ENCODE measurements at places on chromosomes 2 and 18.

DNA sequence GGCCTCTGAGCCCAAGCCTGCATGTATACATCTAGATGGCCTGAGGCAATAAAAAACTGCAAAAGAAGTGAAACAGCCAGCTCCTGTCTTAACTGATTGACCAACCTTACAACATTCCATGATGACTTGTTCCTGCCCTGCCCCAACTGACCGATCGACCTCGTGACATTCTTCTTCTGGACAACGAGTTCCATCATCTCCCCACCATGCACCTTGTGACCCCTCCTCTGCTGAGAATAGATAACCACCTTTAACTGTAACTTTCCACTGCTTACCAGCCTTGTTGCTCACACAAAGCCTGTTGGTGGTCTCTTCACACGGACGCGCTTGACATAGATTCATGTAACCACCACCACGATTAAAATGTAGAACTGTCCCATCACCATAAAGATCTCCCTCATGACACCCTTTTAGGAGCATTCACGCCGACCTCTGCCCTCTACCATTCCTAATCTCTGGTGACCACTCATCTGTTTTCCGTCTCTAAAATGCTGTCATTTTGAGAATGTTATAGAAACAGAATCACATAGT is 120.1 kb upstream of the REV1 start:
- no peak for DNase-seq

GRCh38 chr2:143577489-143577888 is 448.3 kb downstream of the ARHGAP15 start:
- DNase-seq = no peak

- no peak for DNase-seq
Observed at GRCh38 chr2:65388051-65388531, 44.3 kb downstream of the SPRED2 start.

- DNase-seq = no peak
Observed at GRCh38 chr2:216690456-216690852, 4.9 kb downstream of the IGFBP5 start.

DNA sequence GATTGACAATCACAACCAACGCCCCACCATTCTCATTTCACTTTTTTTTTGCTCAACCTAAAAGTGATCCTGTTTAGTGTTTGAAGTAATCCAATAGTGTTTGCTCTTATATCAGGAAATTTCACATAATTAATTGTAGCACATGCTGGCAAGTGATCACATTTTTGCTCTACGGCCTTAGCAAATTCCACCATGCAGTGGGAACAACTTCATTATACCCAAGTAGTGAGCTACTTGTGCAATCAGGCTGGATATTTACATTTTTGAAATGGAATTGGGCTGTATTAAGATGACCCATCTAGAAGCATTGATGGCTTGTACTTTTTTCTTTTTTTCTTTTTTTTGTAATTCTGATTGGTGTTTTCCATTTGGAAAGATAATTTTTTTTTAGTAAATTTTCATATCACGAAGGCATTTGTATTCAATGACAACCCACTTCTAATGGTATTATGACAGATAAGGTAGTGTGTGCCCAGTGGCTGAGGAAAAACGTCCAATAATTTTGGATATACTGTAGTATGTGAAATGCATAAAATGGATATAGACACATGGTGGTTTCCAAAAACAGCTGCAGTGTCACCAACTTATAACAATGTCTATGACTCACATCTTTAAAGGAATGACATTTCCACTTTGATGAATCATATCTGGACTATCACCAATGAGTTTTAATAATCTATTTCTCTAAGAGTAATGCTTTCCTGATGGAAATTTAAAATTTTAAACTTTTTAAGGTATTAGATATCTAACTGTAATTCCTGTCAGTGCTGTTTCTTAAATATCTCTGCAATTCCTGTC is 130.6 kb downstream of the COL6A3 start:
- DNase-seq = no peak

DNA sequence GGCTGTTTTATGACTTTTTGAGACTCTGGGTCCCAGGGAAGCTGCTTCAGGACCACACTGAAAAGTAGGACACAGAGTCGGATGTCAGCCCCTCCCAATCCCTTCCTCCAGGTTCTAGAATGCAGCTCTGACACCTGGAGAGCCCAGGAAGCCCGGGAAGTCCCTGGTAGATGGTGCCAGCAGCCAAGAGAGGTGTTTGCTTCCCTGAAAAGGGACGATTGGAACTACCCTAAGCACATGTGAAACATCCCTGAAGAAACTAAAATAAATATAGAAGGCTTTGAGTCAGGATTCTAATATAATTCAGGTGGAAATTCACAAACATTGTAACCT is 163.2 kb upstream of the CYRIA start:
- no peak for DNase-seq

DNA sequence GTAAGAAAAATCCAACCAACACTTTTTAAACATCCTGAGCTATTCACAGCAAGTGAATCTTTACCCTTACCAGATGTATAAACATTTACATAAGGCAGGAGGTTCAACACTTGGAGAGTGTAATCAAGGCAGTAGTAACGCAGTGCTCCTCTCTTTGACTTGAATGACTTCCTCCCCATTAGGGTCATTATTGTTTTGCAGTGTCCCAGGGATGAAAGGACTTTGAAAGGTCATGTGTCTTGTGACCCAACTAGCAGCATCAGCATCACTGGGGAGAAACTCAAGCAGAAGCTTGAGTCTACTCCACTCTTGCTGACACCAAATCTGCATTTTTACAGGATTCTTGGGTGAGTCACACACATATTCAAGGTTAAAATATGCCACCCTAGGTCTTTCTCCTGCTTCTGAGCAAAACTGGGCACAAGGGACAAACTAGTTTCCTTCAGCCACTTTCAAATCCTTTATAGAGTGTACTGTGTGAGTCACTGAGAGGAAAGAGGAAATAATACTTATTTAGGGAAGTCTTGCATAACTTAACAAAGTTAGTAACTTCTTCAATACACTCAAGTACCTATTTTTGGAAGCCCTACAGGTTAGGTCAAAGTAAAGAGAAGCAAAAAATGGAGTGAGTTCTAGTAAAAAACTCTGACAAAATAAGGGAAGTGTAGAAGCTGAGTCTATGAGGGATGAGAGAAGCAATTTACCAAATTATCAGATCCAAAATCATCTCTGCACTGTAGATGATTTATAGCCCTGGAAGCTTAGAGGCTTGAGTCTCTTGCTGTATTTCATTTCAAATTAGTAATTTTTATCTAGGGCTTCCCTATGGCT is 51.0 kb upstream of the EML4 start:
- no peak for DNase-seq

DNA sequence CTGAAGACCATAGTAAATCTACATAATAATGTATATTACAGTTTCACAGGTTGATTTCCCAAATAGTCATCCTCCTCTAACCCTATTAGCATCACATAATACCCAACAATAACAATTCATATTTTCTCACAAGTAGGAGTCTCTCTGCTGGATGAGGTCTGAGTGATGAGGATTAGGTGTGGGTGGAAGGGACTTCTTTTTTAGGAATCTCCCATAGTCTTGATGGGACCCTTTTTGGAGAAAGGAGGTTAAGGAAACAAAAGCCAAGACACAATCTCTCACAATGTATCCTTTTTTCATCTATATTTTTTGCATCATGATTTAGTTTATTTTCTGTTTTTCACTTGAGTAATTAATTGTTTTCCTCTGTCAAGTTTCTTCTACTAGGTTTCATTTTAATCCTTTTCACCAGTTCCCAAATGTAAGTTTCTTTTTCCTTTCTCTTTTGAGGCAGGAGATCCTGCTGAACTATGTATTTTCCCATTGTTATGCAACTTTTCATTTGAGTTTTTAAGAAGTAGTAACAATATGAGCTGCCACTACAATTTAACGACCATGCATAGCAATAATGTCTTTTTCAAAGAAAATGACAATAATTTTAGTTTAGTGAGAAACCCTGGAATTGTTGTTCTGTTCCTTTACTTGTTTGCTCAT is 2.5 kb upstream of the IFIH1 start:
- no peak for DNase-seq

DNA sequence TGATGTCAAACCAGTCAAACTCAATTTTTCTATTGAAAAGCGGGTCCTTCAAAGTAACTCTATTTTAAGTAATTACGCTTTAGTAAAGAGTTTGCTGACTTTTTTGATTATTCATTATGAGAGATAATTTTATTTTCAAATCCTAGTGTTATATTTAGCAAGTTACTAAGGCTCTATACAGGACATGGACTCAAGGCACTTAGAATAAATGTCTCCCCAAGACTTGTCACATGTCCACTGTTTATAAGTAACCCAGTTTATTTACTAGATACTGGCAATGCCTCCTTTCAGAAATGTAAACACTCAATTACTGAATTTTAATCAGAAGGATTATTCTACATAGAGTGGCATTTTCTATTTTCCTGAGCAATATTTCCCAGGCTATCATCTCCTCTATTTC is 638.1 kb downstream of the ERBB4 start:
- no peak for DNase-seq

DNA sequence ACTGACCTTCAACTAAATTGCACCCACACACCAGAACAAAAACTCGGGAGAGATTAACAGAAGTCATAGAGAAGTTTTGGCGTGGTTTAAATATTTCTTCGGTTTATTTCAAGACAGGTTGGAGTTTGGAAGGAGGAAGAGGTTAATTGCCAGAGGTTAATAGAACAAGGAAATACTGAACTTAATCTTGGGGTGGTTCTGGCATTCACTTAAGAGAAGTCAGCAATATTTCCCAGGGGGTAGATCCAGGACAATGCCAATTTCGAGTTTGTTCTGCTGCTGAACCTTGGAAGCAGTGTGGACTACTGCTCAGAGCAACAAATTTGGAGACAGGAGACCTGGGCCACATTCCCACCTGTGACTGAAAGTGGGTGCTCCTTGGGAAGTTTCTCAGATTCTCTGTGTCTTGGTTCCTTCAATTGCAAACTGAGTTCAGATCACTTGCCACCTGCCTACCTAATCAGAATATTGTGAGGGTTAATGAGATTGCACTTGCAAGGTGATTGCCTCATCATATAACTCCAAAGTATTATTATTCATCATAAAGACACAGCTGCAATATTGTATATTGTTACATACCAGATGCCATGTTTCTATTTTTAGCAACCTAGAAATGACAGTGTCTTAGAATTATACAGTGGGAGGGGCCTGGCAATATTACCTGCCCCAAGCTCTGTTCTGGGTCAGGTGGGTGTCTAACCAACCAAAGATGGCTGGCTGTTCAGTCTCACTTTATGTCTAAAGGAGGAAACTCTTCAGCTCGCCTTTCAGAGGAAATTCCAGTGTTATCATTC is 217.4 kb downstream of the CDCA7 start:
- no peak for DNase-seq

GRCh38 chr2:19810637-19811036 is 91.1 kb downstream of the TTC32 start:
- no peak for DNase-seq

GRCh38 chr18:57150081-57150480 is 3.2 kb downstream of the BOD1L2 start:
- no peak for DNase-seq

Measured in stimulated activated CD8-positive, alpha-beta memory T cell treated with anti-CD3 and anti-CD28 coated beads, Interleukin-7, amount 100 ng/mL, for 1 hour (primary cell).